Stimulated activated CD8-positive, alpha-beta memory T cell treated with anti-CD3 and anti-CD28 coated beads, Interleukin-7, amount 100 ng/mL, for 1 hour (primary cell): ENCODE measurements at places on chromosomes 1 and 21.

DNA sequence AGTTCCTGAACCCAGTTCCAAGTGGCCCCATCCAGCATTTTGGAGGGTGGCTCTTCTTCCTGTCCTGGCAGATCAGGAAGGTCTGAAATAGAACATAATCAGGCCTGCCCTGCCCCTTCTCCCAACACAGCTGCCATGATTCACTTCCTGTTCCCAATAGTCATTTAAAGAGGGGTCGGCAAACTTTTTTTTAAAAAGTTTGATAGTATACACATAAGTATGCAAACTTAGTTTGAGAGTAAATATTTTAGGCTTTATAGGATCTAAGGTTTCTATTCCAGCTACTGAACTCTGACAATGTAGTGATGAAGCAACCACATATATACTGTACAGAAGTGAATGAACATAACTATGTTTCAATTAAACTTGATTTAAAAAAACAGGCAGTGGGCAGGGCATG, 66.4 kb downstream of the LUZP1 start:
- DNase-seq: no peak

- no peak for DNase-seq
Observed at GRCh38 chr1:37932759-37933158, 14.1 kb downstream of the INPP5B start.

DNA sequence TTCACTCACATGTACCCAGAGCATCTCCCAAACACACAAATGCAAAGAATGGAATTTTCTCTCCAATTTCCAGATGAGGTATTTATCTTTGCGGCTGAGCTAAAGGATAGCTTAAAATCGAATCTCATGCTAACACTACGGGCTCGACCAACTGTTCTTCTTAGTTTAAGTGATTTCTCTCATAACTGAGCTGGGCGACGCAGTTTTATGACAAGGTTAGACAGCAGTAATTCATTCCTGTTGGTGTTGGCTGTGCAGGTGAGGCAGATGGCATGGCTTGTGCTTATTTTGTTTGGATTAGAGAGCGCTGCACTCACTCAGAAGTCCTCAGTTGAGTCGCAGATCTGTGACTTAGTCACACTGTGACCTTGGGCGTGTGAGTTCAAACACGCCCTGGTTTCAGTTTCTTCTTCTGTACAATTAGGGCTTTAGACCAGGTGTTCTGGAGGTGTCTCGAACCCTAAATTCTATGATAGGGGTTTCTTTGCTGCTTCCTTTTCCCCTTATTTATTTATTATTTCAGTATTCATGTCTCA, 41.5 kb upstream of the MRPS6 start:
- no peak for DNase-seq

DNA sequence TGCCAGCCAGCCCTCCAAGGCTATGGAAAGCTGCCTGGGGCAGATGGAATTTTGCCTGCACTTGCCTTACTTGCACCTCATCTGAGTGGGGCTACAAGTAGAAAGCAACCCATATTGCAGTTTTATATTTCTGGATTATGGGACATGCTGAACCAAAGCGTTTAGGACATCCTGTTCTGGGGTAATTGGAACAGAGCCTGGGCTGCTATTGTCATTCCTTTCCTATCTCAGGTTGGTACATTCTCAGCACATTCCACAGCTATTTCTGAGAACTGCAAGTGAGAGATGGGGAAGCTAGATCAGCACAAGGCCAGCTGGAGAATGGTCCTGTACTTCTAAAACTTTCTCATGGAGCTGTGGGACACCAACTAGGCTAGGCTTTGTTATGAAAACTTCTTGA, 713.8 kb downstream of the KCNT2 start:
- DNase-seq: no peak

DNA sequence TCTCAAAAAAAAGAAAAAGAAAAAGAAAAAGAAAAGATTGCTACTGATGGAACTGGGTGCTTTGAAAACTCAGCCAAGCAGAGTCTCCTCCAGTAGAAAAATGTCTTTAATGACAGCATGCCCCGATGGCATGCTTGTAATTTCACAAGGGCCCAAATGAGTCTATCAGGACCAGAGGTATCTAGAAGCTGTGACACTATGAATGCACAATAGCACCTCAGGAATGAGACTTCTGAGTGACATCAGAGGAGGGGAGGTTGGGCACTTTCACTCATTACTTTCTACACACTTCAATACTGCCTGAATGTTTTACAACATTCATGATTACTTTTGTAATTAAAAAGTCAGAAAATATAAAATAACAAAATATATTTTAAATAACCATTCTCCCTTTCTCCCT, 15.1 kb upstream of the CD58 start:
- DNase-seq: no peak

- no peak for DNase-seq
Observed at GRCh38 chr1:156104065-156104810, 10.3 kb upstream of the LMNA start.

DNA sequence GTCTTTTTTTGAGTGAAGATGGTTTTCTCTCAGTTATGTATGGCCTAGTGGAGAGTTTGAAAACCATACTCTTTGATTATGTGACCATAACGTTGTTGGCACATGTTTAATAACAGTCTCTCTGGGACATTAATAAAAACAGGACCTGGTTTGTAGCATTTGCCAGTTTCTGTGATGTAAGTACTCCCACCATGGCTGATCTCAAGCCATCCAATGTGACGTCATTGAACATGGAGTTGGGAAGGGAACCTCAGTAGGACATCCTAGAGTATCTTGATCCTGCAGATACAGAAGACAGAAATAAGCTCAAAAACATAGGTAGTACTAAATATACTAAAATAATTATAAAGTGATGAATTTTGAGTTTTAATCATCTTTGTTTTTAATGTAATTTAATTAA, 107.0 kb downstream of the ACTL8 start:
- DNase-seq: no peak

DNA sequence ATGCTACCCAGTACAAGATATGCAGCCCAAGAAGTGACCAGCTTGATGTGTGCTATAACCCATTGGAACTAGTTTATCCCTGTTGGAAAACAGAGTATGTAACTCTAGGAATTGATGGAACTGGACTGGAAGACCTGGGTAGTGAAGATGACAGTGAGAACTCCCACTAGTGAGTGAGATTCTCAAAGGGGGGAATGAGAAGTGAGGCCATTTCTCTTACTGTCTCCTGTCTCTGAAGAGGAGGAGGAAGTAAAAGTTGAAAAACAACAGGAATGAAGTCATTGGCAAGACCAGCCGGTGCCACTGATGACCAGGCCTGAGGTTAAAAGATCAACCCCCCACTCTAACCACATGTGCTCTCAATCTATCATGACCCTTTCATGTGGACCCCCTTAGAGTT, 20.9 kb downstream of the PLA2G2F start:
- DNase-seq: no peak

- DNase-seq: no peak
Observed at GRCh38 chr1:238647877-238648276, 738.5 kb upstream of the CHRM3 start.

GRCh38 chr1:5390504-5390903, 601.7 kb downstream of the NPHP4 start:
- DNase-seq: no peak

DNA sequence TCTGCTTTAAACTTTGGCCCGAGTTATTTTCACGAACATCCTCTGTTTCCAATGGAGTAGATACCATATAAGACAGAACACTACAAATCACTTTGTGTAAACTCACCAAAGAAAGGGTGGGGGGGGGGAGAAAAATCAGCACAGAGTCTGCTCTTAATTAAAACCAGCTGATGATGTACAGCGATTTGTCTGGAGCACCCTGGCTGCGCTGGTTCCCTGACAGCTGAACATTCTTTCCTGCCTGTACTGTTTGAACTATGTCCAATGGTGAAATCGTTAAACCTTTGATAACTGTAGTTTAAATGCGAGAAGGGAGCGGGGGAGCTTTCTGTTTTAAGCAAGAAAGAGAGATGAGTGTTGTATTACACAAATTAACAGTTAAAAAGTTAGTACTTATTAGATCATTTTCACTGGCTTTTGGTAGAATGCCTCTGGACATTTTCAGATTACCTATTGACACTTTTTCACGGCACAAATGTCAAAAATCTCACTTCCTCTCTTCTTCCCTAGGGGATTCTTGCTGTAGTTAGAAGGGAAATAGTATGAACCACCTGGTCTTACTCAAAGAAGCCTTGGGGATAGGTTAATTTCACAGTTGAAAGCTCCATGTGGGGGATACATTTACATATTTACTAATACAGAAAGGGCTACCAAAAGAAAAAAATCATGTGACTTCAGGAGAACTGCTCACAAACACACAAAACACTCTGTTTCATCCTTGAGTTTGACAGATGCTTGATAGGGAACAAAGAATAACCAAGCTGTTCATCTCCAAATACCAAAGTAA, 140.2 kb upstream of the RUNX1 start:
- DNase-seq: no peak

GRCh38 chr1:170680428-170680827, 16.5 kb downstream of the PRRX1 start:
- no peak for DNase-seq

- no peak for DNase-seq
Observed at GRCh38 chr1:155942578-155943141, 1.2 kb downstream of the RXFP4 start.

DNA sequence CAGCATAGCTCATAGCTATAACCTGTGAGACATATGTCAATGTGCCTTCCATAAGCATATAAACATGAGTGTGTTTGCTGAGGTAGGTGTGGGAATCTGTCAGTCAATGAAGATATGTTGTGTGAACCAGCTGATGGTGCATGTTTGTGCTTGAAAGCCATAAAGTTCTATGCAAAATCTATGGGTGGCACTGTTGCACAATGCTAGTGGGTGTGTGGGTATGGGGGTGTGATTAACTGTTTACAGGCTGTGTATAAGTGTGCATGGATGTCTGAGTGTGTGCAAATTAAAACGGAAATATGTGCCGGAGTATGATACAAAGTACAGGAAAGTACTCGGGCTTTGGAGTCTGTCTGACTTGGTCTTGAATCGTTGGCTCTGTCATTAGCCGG, 1.0 kb upstream of the ATP2B4 start:
- DNase-seq: peak; percentile 47

GRCh38 chr1:95311014-95311413, 77.0 kb downstream of the RWDD3 start:
- no peak for DNase-seq

DNA sequence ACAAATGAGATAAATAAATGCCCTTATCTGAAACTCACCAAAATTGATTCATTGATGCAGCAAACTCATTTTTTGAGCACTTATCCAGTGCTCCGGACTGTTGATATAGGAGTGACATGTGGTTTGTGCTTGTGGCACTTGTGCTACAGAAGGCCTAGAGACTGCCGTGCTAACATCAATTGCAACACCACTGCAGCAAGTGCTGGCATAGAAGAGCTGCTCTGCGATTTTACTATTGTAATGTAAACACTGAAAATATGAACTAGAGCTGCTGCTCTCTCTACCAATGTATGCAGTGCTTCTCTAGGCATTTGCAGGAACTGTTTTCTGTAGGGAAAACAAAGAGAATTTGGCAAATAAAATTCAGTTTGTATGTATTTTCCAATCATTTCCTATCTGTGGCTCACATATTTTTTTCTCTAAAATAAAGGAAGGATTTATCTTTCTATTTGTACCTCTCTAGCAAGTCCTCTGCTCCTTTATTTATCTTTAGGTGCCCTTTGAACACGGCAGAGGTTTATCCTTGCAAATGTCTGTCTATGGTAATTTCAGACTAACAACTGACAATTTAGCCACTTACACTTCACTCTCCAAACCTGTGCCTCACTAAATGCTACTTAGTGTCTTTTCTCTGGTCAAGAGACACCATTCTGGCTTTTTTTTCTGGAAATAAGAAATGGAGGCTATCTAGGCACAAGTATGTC, 409.5 kb upstream of the ADGRL2 start:
- DNase-seq: no peak

DNA sequence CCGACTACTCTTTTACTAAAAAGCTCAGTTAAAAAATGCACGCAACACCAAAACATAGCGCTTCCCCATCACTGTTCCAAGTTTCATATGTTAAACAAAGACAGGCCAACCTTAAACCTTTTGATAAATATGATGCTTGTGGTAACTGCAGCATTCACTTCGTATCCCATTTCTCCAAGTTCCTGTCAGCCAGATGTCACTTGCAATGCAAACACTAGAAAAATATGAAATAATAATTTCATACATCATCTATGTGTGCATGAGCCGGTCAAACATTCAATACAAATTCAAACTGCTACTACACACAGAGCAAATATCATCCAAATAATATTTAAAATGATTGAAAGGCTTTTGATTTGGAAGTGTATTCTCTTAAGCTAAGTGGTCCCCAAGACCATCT, 636.5 kb downstream of the LMO4 start:
- no peak for DNase-seq

GRCh38 chr1:248834343-248834940, 3.6 kb upstream of the ZNF672 start:
- DNase-seq: no peak

DNA sequence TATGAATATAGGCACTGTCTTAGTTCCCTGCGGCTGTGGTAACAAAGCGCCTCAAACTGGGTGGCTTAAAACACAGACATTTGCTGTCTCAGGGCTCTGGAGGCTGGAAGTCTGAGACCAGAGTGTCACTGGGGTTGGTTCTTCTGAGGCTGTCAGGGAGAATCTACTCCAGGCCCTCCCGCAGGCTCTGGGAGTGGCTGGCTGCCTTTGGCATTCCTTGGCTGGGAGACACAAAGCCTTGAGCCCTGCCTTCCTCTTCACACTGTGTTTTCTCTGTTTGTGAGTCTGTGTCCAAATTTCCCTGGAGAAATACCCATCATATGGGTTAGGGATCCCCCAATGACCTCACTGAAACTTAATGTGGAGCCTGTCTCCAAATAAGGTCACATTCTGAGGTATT, 38.5 kb downstream of the B3GALT5 start:
- no peak for DNase-seq

DNA sequence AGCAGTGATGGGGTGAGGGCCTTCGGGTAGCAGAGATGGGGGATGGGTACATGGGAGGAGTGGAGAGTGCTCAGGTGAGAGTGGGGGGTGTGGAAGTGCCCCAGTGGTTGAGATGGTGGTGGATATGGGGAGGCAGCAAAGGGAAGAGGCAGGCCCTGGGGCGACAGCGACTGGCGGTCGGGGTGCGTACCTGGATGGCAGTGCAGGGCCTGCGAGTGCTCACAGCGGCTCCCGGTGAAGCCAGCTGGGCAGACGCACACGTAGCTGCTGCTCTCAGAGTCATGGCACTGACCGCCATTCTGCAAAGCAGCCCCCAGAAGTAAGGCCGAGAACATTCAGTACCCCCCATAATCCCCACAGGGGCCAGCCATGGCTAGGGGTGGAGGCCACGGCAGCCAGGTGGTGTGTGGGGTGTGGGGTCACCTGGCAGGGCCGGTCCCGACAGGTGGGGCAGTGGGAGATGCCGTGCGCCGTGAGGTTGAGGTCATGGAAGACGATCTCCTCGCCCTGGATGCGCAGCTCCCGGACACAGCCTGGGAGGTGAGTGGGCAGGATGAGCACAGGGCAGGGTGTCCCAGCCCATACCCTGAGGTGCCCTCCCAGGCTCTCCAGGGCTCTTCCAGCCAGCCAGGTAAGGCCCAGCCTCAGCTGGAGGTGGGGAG, 18.9 kb downstream of the LDLRAD2 start:
- no peak for DNase-seq

DNA sequence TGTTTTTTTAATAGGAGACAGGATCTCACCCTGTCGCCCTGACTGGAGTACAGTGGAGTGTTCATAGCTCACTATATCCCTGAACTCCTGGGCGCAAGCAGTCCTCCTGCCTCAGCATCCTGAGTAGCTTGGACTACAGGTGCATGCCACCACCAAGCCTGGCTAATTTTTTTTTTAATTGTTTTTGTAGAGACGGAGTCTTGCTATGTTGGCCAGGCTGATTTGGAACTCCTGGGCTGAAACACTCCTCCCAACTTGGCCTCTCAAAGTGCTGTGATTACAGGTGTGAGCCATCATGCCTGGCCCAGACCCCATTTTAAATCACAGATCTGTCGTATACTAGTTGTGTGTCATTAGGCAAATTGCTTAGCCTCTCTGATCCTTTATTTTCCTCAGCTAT, 161.1 kb downstream of the DYRK1A start:
- no peak for DNase-seq
